Head of caudate nucleus (tissue), 42 donors: ENCODE measurements at places on chromosomes 1 and 21.

GRCh38 chr1:223700388-223700918 lies 11.9 kb upstream of the CAPN2 start:
- no peak for DNase-seq

DNA sequence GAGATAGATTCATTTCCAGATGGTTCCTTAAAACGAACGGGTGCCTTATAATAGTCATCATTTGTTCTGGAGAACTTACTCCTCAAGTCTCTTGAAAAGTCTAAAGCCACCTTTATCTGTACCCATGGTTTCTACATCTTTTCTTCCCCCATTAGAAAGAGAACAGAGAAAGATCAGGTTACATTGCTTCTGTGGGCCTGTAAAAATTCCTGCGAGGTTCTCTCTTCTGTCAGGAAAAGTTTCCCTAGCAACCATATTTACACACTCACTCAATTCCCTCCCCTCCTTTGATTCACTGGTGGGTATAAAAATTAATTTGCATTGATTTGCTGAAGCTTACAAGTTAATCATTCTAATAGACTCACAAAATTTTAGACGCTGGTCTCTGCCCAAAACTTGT lies 6.7 kb downstream of the PHC2 start:
- no peak for DNase-seq

DNA sequence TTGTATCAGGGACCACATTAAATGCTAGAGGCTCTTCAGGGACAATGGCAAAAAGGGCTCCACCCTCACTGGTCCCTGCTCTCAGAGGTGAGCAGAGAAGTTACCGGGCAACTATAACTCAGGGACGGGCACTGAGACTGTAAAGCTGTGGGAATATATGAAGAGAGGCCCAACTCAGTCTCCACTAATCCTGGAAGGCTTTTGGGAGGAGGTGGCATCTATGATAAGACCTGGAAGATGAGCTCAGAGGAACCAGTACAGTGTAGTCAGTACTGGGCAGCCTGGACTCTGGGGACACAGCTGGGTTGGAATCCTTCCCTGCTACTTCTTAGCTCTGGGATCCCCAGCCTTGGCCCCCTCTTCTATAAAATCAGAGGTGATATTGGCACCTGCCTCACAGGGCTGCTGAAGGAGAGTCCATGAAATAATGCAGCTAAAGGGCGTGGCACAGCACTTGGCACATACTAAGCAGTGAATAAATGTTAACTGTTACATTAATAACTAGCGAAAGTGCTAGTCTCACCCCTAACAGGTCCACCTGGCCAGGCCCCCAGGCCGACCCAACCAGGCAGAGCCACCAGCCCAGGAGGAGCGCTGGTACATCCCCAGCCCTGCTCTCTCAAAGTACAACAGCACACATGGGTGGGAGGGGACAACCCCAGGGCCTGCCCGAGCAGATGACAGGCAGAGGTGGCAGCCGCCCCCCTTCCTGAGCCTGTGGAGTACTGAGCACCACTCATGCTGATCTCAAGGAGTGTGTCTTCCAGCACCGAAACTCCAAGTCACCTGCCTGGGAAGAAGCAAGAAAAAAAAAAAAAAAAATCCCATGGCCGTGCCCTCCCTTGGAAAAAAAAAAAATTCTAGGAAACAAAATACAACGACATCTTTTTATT lies 62.7 kb downstream of the CASZ1 start:
- DNase-seq: peak; percentile 79

DNA sequence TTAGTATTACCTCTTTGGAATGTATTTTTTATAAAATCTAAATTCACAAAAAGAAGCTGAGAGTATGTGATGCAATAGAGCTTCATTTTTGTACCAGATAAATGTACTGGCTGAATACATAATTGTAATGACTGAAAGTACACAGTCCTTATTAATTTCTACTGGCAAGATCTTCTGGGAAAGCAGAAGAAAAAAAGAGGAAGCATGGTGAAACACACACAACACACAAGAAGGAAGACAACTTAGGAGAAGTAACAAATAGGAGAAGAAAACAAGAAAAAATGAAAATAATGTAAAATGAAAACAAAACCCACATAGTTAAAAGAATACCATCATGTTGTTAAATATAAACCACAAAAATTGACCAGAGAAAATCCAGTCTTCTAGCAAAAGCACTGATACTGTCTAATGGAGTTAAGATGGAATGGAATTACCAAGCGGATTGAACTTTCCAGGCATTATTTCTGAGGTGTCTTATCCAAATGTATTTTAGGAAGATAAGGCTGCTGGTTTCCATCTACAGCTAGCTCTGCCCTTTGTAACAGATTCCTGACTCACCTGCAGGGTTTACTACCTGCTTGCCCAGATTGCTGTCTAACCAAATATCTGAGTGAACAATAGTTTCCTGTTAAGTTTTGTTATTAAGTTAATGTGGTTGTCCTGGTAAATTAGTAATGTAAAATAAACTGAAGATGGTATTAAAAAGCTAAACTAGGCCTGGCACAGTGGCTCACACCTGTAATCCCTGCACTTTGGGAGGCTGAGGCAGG lies 4.5 kb upstream of the COP1 start:
- no peak for DNase-seq

GRCh38 chr1:231639819-231640218 lies 13.2 kb downstream of the DISC1 start:
- DNase-seq: no peak

GRCh38 chr1:45381243-45381642 lies 41.0 kb upstream of the MUTYH start:
- no peak for DNase-seq

GRCh38 chr1:48572646-48573258 lies 100.7 kb upstream of the SPATA6 start:
- peak; percentile 80 for DNase-seq
